Renal cortical epithelial cell (primary cell): ENCODE measurements at places on chromosomes 7 and 10. TPM values are rescaled to one million over a fixed set of nuclear protein-coding genes. Genes with fewer than 3 reads are reported as not detected.

DNA sequence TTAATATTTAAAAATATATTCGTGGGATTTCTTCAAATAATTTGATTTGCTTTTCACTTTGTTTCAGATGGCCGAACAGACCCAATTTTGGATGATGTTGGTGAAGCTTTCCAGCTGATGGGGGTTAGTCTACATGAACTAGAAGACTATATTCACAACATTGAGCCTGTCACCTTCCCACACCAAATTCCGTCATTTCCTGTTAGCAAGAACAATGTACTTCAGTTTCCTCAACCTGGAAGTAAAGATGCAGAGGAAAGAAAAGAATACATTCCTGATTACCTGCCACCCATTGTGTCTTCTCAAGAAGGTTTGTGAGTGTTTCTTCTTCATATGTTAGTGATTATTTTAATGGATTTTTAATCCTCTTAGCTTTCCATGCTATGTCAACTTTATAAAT, 5.9 kb downstream of the TAF3 start:
- no peak for DNase-seq

GRCh38 chr7:13496976-13497375, 492.5 kb downstream of the ETV1 start:
- no peak for DNase-seq

DNA sequence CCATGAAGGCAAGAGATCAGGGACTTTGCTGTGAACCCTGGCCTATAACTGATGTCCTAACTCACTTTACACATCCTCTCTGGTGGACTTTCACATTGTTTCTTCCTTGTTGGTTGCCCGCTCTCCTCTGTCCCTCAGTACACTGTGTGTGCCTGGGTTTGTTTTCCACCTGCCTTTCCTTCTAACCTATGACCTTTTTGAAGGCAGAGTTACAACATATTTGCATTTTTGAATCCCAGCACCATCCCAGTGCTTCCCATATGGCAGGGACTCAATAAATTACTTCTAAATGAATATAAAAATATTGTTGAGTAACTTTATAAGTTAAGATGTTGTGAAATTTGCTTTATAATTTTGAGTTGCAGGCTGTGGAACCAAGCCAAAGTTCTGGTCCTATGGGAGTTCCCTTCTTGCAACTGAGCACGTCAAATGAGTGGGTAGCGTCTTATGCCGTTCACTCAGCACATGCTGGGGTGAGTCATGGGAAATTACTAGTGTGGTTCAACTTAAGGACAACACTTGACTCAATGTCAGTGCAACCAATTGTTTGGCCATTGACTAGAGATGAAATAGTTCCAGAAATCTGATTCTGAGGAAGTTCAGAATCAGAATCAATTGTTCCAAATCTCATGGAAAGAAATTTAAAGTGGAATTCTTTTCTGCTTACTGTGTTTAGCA, 250.9 kb downstream of the TWIST1 start:
- peak; percentile 99 for DNase-seq

DNA sequence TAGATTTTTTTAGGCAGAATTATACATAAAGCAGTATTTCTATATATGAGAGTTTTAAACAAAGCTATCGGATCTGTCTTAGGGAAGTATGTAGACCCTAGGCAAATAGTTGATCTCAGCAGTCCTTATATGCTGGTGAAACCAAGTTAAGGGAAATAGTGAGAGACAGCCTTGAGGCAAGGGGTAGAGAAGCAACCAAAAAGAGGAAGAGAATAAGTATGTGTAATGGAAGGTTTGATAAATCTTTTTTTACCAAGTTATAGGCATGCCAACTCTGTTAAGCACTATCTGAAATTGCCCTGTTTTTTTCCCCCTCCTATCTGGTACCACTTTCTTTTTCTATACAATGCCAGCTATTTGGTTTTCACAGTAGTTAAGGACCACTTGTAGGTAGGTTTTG, 19.9 kb downstream of the SPAG6 start:
- DNase-seq: no peak

GRCh38 chr10:131212763-131213325, 98.7 kb downstream of the TCERG1L start:
- DNase-seq: no peak

- DNase-seq: no peak
Measured at GRCh38 chr10:30788307-30788706, 158.8 kb upstream of the LYZL2 start.

- DNase-seq: no peak
Measured at GRCh38 chr10:88608780-88609179, 22.2 kb downstream of the LIPJ start.

DNA sequence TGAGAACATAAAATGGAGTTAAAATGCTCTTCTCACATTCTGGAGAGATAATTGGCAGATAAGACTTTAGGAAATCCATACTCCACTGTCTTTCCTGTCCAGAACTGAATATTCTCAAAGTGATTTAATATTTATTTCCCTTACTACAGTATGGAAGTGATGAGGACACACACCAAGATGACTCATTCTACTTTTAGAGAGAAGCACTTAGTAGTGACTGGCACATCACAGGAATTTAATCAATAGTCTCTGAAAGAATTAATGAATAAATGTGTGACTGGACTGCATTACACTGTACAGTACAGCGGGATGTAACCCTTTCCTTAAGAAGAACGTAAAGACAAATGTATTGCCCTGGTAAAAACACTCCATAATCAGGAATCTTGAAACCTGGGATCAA, 116.7 kb downstream of the SEMA3E start:
- DNase-seq: peak; percentile 57

GRCh38 chr10:81027706-81028105, 490.0 kb downstream of the SH2D4B start:
- no peak for DNase-seq

DNA sequence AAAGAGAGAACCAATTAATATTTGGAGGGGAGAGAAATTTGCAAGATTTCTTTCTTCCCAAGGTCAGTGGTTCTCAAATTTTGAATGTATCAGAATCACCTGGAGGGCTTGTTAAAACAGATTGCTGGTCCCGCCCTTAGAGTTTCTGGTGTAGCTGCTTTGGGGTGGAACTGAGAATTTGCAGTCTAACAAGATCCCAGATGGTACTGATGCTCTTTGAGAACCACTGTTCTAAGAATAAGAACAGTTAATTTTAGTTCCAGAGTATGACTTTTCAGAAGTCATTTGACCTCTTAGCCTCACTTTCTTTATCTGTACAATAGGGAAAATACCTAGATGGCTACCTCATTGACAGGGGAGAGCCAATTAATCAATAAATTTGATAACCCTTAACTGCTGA, 161.6 kb downstream of the PRKG1 start:
- DNase-seq: no peak

The PAXIP1 gene
- total RNA-seq: 8.7 and 10.8 TPM in 2 replicates

The RBP4 gene
- 2.1 and 5.8 TPM in 2 replicates for total RNA-seq

The SPAM1 gene
- total RNA-seq: not detected in 2 replicates

The PVRIG gene
- not detected in 2 replicates for total RNA-seq

The TLX1 gene
- total RNA-seq: not detected in 2 replicates

The ELOVL3 gene
- 0.69 and 1.3 TPM in 2 replicates for total RNA-seq

The AQP1 gene
- total RNA-seq: 4.4 and 33.0 TPM in 2 replicates

The ZMYND11 gene
- 39.9 and 83.4 TPM in 2 replicates for total RNA-seq

The IGFBP1 gene
- total RNA-seq: 0.15 and 0.17 TPM in 2 replicates
